Muscle of leg (tissue), 16 donors: ENCODE measurements at places on chromosomes 5 and 9.

GRCh38 chr9:137296670-137297664, 5.1 kb downstream of the NRARP start:
- DNase-seq: peak; percentile 77

GRCh38 chr5:72633041-72633445, 125.8 kb upstream of the ZNF366 start:
- DNase-seq: no peak

DNA sequence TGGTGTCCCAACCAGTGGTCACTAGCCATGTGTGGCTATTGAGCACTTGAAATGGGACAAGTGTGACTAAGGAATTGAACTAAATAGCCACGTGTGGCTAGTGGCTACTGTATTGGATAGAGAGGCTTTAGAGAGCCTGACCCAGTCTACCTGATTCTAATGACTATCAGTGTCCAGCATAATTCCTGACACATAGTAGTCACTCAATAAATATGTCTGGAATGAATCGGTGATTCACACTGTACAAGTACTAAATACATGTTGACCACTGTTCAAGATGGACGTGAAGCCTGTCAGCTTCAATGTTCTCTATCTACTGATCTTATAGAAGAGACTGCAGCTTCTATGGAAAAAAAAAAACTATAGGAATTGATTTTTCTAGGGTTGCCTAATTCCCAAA, 57.7 kb upstream of the MAST4 start:
- DNase-seq: no peak

DNA sequence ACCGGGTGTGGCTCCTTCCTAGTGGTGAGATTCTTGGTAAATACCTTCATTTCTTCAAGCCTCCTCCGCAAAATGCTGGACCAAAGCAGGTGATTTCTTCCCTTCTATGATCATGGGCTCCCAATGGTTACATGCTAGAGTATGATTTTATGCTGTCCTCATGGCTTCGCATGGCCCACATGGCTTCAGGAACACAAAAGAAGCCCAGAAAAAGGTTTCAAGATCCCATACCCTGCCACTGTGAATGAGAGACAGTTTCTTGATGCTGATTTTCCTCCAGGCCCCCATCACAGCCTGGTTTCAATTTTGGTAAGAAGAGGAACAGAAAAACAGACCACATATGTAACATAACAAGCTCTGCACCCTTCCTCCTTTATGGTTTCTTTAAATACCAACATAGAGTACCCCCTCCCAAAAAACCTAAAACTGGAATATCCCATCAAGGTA, 2.4 kb upstream of the RXFP3 start:
- DNase-seq: no peak

GRCh38 chr5:142426129-142427014, 101.6 kb upstream of the SPRY4 start:
- peak; percentile 73 for DNase-seq

- no peak for DNase-seq
Observed at GRCh38 chr9:121463026-121463807, 36.4 kb downstream of the GGTA1 start.

DNA sequence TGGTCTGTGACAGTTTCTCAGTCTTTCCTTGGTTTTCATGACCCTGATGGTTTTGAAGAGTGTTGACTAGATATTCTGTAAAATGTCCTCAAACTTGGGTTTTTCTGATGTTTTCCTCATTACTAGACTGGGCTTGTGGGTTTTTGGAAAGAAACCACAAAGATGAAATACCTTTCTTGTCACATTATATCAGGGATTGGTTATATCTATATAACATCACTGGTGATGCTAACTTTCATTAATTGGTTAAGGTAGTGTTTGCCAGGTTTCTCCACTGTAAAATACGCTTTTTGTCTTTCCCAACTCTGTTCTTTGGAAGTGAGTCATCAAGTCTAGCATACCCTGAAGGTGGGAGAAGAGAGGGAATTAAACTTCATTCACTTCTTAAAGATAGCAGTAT, 3.3 kb upstream of the IL31RA start:
- no peak for DNase-seq

GRCh38 chr9:120935383-120935857, 8.8 kb upstream of the TRAF1 start:
- peak; percentile 94 for DNase-seq

DNA sequence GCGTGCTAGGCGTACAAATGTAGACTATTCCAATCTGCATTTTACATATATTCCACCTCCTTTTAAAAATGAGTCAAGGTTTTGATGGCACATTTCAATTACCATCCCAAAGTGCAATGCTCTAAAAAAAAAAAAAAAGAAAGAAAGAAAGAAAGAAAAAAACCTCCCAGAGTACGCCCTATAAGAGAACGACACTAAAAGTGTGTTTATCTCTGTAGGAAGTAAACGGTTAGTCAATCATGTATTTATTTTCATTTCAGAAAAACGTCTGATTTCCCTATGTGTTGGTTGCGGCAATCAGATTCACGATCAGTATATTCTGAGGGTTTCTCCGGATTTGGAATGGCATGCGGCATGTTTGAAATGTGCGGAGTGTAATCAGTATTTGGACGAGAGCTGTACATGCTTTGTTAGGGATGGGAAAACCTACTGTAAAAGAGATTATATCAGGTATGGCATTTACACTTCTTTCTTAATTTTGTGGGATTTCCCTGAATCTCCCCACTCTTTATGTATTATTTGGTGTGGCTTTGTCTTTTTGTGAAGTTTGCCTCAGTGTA, 1.1 kb downstream of the ISL1 start:
- DNase-seq: no peak
